CD4-positive, alpha-beta memory T cell (primary cell): ENCODE measurements at places on chromosomes 13 and 19. TPM values are rescaled to one million over a fixed set of nuclear protein-coding genes. Genes with fewer than 3 reads are reported as not detected.

DNA sequence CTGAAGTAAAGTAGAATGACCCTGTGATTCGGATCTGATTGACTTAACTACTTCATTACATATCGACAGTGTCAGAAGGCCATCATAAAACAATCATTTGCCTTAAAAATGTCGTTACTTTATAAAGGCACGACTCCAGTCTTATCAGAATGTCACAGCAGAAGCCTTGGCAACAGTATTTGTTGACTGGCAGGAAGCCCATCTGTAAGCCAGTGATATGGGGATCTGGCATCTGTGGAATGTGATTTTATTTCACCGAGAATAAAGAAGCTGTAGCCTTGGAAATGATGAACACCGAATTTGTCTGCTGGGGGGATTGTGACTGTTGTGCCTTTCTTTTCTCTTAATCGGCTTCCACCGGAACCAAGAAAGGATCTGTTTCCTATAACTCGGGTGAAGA lies 362.5 kb downstream of the TDRD3 start:
- no peak for DNase-seq

The INSL3 gene
- 1.0 TPM for polyA plus RNA-seq

The CACNG8 gene
- not detected for polyA plus RNA-seq

DNA sequence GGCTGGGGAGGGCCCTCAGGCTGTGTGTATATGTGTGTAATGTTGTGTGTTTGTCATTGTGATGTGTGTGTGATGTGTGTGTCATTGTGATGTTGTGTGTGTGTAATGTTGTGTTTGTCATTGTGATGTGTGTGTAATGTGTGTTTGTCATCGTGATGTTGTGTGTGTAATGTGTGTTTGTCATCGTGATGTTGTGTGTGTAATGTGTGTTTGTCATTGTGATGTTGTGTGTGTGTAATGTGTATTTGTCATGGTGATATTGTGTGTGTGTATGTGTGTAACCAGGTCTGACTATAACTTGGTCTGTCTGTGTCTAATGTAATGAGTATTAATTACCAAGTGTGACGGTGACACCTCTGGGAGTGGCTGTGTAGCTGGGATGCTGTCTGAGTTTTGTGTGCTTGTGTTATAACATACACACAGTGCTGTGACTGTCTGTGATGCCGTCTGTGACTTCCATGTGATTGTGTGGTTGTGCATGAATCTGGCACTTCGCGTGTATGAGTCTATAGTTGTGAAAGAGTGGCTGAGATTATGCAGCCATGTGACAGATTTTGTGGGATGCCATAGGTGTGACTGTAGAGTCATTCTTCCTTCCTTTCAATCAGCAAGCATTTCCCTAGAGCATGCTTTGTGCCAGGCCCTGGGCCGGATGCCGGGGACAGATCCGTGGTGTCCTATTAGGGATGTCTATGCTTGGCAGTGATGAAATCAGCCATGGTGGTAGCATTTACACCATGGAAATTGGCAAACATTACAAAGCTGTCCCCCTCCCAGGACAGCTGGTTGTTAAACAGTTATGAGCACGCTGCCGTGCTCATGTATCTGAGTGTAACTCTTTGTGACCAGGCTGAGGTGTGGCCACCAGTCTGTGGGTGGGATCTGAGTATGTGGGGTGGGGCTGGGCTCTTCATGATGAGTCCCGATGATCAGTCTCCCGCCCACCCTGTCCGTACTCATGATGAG lies 6.4 kb downstream of the TNFSF14 start:
- no peak for DNase-seq

GRCh38 chr13:111184458-111185401 lies 69.6 kb downstream of the ARHGEF7 start:
- DNase-seq: peak; percentile 42

The CEACAM1 gene
- polyA plus RNA-seq: 1.8 TPM
